ENCODE measurements at places on chromosomes 13 and 19.

GRCh38 chr19:16814526-16815100, 14.6 kb upstream of the SIN3B start:
- no peak for DNase-seq

DNA sequence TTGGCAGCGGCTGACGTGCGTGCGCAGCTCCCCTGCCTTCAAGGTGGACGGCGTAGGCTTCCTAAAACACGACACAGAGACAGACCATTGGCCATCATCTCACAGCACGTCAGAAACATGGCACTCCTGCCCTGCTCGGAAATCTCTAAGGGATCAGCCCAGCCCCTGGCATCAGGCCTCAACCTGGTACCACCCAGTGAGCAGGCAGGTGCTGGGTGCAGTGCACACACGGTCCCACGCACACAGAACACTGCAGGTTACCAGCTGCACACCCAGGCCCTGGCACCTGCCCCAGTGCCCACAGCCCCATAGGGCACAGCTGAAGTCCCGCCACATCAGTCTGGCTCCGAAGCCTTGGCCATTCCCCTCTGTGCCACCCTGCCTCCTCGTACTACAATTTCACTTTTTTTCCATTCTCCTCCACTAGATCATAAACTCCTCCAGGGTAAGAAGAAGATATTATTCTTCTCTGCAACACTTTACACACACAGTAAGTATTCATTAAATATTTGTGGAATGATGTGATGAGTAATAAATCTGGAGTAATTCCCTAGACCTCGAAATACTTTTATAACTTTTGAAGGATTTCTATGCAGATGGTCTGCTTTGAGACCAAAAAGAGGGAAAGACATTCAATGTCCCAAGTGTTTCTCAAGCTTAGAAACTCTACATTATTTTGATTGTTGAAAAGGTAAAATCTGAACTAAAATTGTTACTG, 156.4 kb downstream of the COL4A1 start:
- DNase-seq = no peak

DNA sequence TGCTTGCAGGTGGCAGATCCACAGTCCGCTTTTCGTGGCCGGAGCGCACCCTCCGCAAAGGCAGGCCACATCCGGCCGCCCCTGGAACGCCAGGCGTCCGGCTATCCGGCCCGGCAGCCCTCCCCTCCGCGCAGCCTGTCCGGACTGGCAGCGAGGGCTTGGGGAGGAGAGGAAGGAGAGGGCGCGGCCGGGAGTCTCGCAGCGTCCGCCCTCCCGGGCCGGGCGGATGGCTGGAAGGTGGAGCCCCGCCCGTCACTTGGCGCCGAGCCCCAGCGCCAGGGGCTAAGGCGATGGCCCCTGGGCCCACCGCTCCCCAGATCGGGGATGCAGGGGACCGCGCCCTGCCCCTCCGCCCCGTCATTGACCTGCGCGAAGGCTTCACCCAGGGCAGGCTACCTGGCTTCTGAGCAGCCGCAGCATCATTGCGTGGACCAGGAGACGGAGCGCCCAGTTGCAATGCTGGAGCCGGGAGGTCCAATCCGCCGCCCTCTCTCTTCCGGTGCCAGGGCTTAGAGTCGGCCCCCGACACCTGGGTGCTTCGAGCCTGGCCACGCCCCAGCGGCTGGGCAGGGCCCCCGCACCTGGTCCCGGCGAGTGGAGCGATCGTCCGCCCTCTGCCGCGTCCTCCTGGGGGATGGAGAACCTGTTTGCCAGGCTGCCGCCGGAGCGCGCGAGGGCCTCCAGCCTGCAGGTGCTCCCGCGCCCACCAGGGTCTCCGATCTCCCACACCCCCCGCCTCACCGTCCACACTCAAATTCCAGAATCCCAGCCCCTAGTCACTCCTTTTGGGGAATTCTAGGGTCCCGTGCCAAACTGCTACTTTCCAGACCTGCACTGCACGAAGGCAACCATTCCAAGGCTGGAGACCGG, at the start of gene FUT1:
TSS of gene FUT1 (minus strand) at position 146 of the 870 bp plus-strand sequence. CDS start 1,360 bp downstream, outside the sequence.
- no peak for DNase-seq

DNA sequence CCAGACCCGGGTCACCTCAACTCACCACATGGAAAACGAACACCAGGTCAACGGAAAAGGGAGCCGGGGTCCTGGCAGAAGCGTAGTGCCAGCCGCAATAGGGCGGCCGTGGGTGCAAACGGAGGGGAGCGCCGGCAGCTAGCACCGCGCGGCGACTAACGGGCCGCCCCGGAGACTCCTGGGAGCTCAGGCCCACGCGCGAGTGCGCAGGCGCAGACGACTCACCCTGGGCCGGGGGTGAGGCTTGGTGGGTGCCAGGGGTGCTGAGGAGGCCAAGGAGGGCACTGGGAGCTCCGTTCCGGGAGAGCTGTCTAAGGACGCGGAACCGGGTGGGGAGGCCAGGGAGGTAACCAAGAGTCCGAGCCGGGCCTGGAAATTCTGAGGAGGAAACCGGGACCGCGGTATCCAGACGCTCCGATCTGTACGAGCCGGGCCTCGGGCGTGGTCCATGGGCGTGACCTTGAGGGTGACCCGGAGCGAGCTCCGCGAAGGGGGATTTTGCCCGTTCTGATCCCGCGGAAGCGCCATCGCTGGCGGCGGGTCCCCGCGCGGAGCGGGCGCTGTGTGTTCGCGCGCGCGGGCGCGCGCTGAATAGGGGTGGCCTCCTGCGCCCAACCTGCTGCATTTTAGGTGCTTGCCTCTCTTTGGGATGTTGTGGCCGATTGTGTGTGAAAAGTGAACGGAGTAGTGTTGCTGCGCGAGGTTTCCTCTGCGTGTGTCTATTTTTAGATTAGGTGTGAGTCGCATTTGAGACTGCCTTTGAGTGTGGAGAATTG, at the start of gene ZNF382:
TSS of gene ZNF382 (plus strand) at position 213 of the 776 bp plus-strand sequence. CDS start 4,602 bp downstream, outside the sequence.
- peak; percentile 55 for DNase-seq

GRCh38 chr19:1284979-1285736, 515 bp upstream of the EFNA2 start:
- no peak for DNase-seq

- DNase-seq = no peak
These were observed at the start of gene CAPN12 for GRCh38 chr19:38744298-38744681. TSS of gene CAPN12 (minus strand) at chr19:38744474. CDS start at chr19:38744165, 309 bp downstream.

- DNase-seq = no peak
These were observed 32.3 kb upstream of the MATK start for GRCh38 chr19:3818466-3818865.

DNA sequence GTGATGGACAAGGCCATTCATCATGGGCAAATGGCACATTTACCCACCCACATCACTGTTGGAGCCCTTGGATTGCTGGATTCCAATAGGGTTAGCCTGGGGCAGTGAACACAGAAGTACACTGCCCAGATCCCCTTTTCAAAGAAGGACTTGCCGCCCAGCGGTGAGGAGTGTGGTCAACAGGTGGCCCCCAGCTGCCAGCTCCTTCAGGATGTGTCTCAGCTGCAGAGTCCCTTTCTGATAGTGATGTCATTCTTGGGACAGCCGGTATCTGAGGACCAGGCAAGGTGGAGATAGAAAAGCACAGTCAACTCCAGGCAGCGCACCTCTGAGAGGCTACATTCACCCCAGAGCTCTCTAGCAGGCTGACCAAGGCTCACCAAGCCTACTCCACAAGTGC, 16.9 kb downstream of the ERICH6B start:
- no peak for DNase-seq

GRCh38 chr13:100733261-100733660, 58.7 kb upstream of the TMTC4 start:
- no peak for DNase-seq

Data from substantia nigra (tissue), 51 donors.